ENCODE measurements at places on chromosomes 3 and 15.

- no peak for DNase-seq
These were observed 9.7 kb upstream of the SHF start for GRCh38 chr15:45197512-45197911.

- DNase-seq, result peak; percentile 49
These were observed 132.4 kb upstream of the LPP start for GRCh38 chr3:188021502-188022040.

DNA sequence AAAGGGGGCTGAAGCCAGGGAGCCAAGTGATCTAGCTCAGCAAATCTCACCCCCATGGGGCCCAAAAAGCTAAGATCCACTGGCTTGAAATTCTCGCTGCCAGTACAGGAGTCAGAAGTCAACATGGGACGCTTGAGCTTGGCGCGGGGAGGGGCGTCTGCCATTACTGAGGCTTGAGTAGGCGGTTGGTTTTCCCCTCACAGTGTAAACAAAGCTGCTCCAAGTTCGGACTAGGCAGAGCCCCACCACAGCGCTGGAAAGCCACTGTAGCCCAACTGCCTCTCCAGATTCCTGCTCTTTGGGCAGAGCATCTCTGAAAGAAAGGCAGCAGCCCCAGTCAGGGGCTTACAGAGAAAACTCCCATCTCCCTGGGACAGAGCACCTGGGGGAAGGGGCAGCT is 8.1 kb upstream of the SLC25A36 start:
- DNase-seq, result no peak

- peak; percentile 13 for DNase-seq
These were observed 8.9 kb downstream of the ECE2 start for GRCh38 chr3:184284696-184285095.

DNA sequence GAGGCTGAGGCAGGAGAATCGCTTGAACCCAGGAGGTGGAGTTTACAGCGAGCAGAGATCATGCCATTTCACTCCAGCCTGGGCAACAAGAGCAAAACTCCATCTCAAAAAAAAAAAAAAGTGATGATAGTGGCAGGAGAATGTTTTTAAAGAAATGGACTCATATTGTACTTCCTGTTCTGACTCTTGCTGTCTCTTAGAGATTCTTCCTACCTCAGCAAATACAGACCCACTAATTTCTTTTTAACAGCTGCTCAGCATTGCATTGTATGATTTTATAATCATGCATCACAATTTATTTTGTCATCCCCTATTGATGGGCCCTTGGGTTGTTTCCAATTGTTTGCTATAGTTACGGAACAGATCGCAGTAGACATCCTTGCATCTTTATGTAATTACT is 8.8 kb upstream of the ANKDD1A start:
- no peak for DNase-seq

GRCh38 chr3:58120075-58120812 is 90.5 kb downstream of the DNASE1L3 start:
- DNase-seq, result peak; percentile 10

GRCh38 chr15:79140846-79141570 is 50.4 kb upstream of the RASGRF1 start:
- DNase-seq, result no peak

DNA sequence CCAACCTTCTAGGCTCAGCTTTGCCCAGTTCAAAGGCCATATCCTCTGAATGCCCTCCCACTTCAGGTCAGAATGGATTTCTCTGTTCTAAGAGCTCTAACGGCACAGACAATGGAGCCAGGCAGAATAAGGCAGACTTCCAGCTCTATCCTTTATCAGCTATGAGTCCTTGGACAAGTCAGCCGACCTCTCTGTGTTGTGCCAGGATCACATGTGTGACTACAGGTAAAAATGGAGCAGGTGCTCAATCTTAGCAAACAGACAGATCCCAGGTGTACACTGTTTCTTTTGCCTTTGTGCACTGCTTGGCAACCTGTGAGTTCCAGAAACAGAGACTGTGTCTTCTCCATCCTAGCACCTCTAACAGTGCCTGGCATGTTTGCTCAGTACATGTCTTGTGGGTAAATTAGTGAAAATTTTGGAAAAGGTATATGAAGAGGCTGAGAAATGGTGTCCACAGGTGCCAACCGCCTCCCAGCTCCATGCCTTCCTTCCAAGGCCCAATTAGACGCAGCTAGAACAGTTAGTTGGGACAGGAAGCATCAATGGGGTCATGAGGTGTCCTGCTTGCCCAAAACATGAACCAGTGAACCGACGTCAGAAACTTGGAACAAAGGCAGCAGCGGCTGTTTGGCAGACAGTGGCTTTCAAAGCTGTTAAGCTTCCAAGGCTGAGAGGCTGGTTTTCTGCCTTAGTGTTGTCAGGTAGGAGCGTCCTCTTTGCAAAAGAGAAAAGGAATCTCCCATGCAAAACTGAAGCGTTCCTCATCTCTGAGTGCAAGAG is 28.7 kb downstream of the TLE3 start:
- DNase-seq, result no peak

DNA sequence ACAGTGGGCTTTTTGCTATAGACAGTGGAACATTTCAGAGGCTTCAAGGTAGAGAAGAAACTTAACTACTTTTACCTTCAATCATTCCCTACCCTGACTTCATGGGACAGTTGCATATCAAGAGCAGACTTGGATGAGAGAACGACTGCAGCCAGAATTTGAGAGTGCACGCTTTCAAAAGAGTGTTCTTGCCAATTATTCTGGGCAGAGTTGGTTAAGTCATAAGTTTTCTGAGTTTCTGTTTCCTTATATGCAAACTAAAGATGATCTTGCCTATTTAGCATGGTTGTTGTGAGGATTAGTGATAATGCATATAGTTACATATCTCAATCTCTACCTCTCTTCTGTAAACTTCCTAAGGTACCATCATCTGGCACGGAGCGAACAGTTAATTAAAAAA is 7.6 kb downstream of the SLC9A9 start:
- no peak for DNase-seq

DNA sequence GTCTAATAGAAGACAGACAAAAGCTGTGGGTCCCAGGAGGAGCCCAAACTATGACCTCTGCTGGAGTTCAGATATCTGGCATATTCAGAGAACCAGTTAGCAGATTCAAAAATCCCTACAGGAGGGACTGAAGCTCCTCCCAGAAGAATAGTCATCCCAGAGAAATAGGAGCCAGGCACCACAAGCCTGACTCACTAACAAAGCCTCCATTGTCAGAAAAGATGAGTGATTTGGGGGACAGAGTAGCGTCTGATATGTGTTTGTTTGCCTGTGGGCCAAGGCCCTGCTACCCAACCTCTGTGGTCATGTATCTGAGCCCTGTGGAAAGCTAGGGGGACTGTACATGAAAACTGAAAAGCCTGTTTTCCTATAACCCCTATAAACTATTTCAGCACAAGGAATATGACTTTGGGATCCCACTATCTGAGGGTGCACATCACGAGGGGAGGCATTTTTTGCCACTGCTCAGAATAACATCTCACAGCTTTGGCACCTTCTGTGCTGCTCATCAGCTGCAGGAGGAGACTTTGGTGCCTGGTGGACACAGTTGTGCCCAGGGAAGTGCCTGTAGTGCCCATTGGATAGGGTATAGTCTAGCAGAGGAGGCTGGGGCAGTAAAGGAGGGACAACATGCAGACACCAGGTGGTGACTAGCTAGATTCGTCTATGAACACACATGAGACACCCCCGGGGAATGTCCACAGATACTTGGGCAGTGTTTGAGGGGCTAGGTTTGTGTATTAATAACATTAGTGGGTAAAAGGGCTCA is 9.7 kb upstream of the LARP6 start:
- DNase-seq, result no peak

DNA sequence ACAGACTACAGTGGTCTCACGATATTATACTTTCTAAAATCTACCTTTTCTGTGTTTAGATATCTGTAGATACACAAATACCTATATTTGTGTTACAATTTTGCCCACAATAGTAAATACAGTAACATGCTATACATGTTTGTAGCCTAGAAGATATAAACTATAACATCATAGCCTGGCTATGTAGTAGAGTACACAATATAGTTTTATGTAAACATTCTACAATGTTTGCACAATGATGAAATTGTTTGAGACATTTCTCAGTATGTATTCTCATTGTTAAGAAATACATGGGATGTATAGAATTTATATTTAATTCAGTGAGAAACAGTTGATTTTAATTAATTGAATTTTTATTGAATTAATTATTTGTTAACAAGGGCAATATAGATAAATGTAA is 1367.0 kb downstream of the OTOL1 start:
- DNase-seq, result no peak

DNA sequence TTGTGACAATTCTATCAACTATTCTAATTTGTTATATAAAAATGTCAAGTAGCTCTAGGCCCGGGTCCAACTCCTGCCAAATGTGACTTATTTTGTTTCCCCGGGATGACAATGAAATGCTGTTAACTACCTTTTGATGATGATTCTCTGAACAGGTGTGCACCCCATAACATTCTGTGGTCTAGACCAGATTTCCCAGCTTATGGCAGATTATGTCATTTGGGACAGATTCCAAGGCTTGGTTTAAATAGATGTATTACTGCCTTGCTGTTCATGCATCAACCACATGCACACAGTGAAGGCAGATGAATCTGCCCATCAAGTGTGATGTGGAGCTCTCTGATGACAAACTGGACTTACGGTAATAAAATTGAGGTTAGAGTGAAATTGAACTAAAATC is 150.5 kb downstream of the MECOM start:
- DNase-seq, result no peak

DNA sequence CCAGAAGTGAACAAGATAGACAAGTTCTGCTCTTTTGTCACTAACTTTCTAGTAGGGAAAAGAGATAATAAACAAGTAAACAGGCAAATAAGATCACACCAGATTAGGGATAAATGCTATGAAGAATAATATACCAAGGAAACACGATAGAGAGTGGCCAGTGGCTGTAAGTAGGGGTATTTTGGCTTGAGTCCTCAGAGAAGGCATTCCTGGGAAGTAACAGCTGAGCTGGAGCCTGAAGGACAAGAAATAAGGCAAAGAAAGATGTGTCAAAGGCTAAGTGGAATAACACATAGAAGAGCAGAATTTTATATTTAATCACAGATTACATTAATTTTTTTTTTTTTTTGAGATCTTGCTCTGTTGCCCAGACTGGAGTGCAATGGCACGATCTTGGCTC is 366.2 kb downstream of the ZIC1 start:
- no peak for DNase-seq

DNA sequence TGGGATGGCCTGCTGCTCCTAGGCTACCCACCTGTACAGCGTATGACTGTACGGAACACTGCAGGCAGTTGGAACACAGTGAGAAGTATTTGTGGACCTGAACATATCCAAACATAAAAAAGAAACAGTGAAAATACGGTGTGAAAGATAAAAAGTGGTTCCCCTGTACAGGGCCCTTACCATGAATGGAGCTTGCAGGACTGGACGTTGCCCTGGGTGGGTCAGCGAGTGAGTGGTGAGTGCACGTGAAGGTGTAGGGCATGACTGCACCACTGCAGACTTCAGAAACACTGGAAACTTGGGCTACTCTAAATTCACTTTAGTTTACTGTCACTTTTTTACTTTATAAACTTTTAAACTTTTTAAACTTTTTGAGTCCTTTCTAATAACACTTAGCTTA is 71.2 kb upstream of the SLC6A6 start:
- DNase-seq, result no peak

DNA sequence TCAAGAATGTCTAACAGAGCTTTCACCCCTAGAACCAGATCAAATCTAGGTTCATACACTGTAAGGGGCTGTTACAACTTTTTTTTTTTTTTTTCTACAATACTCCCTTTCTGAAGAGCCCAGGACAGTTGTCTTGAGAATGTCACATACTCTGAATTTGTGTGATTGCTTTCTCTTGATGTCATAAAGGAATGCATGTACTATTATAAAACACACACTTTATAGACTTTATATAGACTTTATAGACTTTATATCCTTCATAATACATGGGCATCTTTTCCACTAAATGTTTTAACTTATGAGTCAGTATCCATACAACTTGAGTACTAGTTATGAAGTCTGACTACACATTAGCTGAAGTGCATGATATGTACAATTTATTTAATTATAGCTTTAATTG is 26.3 kb downstream of the RFX7 start:
- DNase-seq, result no peak

GRCh38 chr3:133375403-133375745 is 24.5 kb upstream of the BFSP2 start:
- no peak for DNase-seq

DNA sequence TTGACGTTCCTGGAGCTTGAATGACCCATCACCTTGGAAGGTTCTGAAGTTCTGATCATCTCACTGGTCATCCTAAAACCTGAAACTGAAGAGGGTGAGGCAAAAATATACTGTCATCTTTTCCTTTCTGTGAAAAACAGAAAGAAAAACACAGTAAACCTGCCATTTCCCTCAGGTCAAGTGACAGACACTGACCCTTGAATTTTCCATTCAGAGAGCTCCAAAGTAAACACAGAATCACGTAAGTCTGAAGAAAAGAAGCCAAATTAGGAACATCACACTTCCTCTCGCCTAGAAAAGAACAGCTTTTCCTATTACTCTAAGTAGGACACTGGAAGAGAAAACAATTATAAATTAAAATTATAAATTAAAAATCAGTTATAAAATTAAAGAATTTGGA is 78.7 kb upstream of the TGFBR2 start:
- no peak for DNase-seq

GRCh38 chr15:98806275-98806895 is 158.0 kb downstream of the IGF1R start:
- no peak for DNase-seq

- no peak for DNase-seq
These were observed 759.8 kb downstream of the AGBL1 start for GRCh38 chr15:86839502-86839901.

GRCh38 chr3:43675593-43675992 is 15.1 kb upstream of the ABHD5 start:
- no peak for DNase-seq

DNA sequence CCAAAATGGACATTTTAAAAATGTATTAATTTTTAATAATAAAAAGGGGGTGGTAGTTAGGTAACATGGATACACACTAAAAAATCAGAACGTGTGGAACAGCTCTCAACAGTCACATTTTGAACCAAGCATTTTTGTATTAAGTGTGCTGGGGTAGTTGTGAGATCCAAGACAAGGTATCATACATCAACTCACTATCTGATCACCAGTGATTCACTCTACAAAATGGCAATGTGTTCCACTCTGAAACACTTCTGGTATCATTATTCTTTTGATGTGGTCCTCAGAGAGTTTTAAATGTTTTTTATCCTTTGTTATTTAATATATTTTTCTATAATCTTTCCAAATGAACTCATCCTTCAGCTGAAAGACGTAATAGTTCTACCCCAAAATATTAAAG is 5.4 kb downstream of the HACL1 start:
- DNase-seq, result no peak
